ENCODE measurements at places on chromosomes 7 and 10.

DNA sequence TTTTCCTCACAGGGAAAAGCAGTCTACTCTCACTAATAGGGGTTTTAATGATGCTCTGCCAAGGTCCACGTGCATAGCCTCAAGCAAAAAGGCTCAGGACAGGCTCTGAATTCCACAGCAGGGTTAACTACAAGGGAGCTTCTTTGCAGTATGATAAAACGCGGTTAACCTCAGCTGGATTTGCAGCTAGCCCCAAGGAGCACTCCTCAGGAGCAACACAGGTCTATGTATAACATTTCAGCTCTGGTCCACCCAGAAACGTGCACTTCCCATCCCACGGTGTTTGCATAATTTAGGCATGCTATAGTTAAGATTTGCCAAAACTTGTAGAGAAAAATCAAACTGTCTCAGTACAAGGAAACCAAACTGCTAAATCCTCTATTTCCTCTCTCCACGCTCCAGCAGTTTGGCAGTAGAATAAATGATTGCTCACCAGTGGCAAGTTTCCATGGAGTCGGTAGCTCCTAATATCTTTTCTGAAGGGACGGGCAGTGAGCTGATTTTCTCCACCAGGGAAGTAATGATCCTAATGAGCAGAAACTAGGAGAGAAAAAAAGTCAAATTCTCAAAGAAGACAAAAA lies 13.1 kb upstream of the ASB4 start:
- DNase-seq, result no peak

- DNase-seq, result no peak
Measured at GRCh38 chr10:6701289-6701688, 121.2 kb upstream of the PRKCQ start.

GRCh38 chr7:132580717-132581285 lies 4.5 kb upstream of the PLXNA4 start:
- peak; percentile 57 for DNase-seq

DNA sequence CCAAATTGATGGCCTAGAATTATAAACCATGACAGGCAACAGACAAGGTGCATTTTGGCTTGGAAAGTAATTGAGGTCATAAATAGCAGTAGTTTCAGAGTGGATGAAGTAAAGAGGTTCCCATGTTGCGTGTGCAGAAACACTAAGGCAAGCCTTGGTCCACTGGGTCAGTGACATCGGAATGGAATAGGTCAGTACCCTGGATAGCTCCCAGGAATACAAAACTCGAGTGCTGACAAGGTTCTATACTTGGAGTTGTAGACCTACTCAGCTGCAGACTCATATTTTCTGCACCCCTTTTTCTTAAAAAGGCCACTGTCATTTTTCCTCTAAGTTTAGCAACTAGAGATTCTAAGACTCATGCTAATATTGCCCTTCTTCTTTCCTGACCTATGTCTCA lies 132.8 kb downstream of the DYNC1I1 start:
- DNase-seq, result no peak

GRCh38 chr7:121876656-121877500 lies 3.9 kb downstream of the PTPRZ1 start:
- DNase-seq, result no peak

- DNase-seq, result no peak
Measured at GRCh38 chr7:47000561-47000960, 581.4 kb downstream of the TNS3 start.

DNA sequence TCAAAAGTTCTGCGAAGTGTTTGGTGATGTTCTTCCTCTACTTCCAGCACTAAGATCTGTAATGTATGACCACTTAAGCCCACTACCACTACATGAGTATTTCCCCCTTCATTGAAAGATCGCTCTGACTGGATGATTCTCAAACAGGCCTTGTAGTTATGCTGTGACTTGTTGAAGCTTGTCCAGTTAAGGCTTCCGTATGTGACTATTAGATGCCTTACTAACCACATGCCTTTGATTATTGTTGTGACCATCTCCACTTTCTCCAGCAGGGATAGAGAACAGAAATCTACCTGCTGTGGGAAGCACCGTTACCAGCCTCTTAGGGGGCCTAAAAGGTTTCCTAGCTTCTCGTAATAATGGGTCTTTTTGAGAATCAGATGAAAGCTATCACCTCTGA lies 81.1 kb downstream of the NOC3L start:
- no peak for DNase-seq

DNA sequence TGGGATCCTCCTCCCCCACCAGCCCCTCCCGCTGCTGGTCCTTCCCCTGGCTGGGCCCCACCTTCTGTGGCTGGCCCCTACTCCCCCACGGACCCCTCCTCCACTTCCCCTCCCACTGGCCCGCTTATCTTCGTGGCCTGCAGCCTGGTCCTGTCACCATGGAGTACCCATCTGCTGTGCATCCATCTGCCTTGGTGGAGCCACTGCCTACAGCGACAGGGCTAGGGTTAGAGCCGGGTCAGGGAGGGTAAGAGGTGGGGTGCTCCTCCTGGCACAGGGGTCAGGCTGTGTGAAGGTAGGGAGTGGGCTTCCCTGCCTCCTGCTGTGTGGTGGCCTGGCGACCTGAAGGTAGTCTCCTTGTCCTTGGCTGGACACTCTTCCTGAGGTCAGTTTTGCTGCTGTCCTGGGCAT lies 5.2 kb downstream of the ADCY1 start:
- DNase-seq, result no peak

GRCh38 chr10:109025172-109025571 lies 898.1 kb downstream of the XPNPEP1 start:
- no peak for DNase-seq

DNA sequence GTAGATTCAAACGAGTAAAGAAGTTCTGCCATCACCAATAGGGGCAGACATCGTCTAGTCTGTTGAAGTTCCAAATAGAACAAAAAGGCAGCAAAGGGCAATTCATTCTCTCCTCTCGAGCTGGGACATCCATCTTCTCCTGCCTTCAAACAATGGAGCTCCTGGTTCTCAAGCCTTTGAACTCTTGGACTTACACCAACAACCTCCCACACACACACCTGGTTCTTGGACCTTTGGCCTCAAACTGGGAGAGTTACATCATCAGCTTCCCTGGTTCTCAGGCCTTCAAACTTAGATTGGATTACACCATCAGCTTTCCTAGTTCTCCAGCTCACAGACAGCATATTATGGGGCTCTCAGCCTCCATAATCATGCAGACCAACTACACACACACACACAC lies 9.8 kb upstream of the GIMAP5 start:
- no peak for DNase-seq

GRCh38 chr10:5314840-5315239 lies 49.9 kb upstream of the UCN3 start:
- peak; percentile 78 for DNase-seq

DNA sequence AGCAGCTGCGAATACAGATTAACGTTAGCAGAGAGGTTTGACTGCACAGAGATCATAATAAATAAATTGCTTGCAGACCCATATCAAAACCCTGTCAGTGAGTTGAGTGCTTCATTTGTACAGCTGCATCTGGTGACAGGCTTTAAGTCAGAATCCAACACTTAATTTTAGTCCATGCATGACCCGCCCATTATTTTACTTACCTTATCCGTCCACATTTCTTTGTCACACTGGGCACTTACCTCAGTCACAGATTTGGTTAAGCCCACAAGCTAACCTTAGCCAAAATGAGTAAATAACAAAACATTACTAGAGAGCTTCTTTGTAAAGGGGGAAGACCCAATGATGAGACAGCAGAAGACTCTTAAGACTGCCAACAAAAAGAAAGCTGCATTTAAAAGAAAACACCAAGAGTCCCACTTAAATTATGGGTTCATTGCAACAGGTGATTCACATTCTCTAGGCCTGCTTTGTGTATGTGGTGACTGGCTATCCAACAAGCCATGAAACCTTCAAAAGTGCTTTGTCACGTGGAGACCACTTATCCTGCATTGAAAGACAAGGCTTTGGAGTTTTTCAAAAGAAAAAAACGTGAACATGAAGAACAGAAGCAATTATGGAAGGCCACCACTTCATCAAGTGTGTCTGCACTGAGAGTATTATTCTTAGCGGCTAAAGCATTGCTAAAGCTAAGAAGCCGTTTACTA lies 32.2 kb downstream of the PHTF2 start:
- DNase-seq, result peak; percentile 62

GRCh38 chr10:62861507-62861906 lies 45.3 kb upstream of the EGR2 start:
- no peak for DNase-seq

GRCh38 chr10:51804866-51805265 lies 105.5 kb upstream of the CSTF2T start:
- DNase-seq, result no peak

DNA sequence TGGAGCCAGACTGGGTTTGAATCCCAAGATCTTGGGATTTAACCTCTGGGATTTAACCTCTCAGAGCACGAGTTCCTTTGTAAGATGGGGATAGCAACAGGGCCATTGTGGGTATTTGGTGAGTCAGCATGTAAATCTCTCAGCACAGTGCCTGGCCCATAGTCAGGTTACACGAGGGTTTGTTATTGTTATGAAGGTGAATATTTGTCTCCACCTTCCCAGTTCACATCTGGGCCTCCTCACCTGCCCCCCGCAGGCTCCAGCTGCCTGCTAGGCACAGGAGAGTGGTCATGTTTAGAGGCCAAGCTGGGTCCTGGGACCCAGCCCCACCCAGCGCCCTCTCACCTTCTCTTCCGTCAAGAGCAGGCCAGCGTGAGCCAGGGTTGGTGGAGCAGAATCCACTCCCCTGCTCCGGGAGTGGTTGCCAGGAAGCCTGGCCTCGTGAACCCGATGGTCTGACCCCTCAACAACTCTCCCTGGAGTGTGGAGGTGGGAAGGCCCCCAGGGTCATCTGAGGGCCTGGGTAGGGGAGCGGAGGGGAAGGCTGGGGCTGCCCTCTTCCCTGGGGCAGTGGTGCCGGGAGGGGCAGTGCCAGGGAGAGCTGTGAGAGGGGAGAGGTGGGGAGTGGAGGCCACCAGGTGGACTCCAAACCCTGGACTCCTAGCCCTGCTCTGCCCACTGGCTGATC lies 26.0 kb downstream of the FAM241B start:
- DNase-seq, result no peak

- DNase-seq, result no peak
Measured at GRCh38 chr7:42479452-42479815, 242.4 kb upstream of the GLI3 start.

DNA sequence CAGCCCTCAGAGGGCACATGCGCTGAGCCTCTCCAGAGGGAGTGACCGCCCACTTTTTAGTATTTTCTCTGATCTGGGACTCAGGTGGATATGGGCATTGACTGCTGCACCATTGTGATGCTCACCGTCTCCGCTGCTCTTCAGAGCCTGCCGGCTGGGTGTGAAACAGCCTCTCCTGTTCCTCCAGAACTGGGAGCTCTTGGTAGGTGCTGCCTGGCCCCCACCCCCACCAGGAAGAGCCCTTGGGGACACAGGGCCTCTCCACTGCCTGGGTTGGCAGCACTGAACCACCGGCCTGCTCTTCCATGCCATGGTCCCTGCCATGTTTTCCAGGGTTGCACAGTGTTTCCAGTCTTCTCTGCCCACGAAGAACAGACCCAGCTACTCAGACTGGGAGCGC lies 36.3 kb downstream of the ARHGAP22 start:
- DNase-seq, result no peak

DNA sequence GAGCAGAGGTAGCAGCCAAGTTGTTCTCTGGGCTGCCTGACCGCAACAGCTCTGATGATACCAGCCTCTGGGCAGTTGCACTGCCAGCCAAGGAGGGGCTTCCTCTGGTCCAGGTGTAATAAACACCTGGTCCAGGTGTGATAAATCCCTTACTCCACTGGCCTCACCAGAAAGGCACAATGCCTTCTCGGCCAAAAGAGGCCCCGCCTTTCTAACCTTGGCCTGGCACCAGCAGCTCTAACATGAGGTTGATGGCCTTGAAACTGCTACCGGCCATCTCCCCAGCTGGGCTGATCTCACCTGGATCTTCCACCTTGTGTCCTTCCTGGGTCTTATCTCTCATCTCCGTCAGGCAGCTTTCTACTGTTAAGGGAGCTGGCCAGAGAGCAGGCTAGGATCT lies 45.5 kb upstream of the PDZD8 start:
- DNase-seq, result no peak

GRCh38 chr7:24038993-24039392 lies 245.0 kb upstream of the NPY start:
- no peak for DNase-seq

- peak; percentile 38 for DNase-seq
Measured at GRCh38 chr7:35035511-35035961, 1.7 kb downstream of the DPY19L1 start.

DNA sequence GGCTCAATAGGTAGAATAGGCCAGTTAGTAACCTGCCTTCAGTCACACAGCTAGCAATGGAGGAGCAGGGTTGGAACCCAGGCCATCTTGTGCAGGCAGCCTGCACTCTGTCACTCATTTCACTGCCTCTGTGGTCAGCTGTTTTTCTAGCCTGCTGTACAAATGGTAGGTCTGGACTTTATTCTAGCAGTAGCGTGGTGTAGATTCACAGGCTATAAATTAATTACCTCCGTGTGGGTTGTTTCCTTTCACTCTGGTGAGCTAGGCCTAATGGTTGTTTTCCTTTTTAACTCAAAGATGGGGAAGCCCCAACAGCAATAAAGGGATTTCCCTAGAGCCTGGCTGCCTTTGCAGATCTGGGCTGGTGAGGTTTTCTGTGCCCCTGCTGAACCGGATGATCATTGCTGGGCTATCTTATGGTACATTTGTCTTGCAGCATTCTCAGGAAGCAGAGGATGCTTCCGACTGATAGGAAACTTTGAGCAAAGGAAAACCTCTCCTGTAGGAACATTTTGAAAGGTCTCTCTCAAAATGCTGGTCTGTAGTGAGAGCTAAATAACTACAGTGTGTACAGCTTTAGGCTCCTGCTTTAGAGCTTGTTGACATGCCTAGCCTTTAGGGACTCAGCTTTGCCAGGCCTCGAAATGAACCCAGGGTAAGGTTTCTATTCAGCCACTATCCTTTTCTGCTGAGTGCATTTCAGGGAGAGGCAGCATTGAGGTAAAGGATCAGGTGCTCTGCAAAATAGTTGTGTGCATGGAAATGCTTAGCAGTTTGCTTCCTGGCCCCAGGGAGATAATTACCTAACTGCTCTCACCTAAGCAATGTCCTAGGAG lies 157.4 kb downstream of the ST7 start:
- no peak for DNase-seq
